ENCODE measurements at places on chromosomes 6 and 20. TPM values are rescaled to one million over a fixed set of nuclear protein-coding genes. Genes with fewer than 3 reads are reported as not detected.

Gene STXBP5
- 17.4 TPM for total RNA-seq

Gene HBS1L
- total RNA-seq: 68.2 TPM

Gene ANKEF1
- 1.9 TPM for total RNA-seq

Gene DUSP15
- 0.44 TPM for total RNA-seq

Gene PSMB9
- 135 TPM for total RNA-seq

Gene PRPH2
- total RNA-seq: 0.53 TPM

Gene ADGRF1
- total RNA-seq: not detected

Gene ZSCAN12
- total RNA-seq: 2.1 TPM

Gene CALHM6
- not detected for total RNA-seq

Gene RHAG
- not detected for total RNA-seq

Gene TMEM200A
- 0.27 TPM for total RNA-seq

Gene PRRT1
- not detected for total RNA-seq

Gene DDX43
- total RNA-seq: 0.53 TPM

Gene DDO
- total RNA-seq: 0.84 TPM

Gene LY6G6D
- not detected for total RNA-seq

Gene SLC35F1
- total RNA-seq: not detected

Gene SSR1
- total RNA-seq: 111 TPM

Gene TSPYL4
- 15.4 TPM for total RNA-seq

Gene OPRM1
- total RNA-seq: not detected

Gene RIPPLY2
- not detected for total RNA-seq

Gene RPS6KA2
- 39.9 TPM for total RNA-seq

Gene NT5E
- total RNA-seq: 258 TPM

Gene LHFPL5
- not detected for total RNA-seq

Gene ALDH8A1
- not detected for total RNA-seq

Gene BACH2
- total RNA-seq: 0.87 TPM
